Cardiac fibroblast (primary cell): ENCODE measurements at places on chromosomes 4 and X.

GRCh38 chr4:145956288-145956890, 17.8 kb upstream of the ZNF827 start:
- peak; percentile 51 for DNase-seq

DNA sequence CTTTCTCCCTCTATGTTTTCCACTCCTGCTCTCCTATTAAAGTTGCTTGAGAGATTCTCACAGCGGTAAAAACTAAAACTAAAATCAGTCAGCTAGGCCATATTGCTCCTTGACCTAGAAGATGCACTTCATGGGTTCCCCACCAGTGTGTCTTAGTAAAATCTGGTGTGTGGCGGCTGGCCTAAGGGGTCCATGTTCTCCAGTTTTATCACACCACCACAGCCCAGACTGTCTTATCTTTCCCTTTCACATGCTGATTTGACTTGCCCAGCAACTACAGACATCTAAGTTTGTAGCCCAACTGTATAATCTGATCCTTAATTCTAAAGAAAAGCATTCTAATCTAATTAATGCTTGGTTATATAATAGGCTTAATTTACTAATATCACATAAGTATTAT, 68.0 kb downstream of the ATP8A1 start:
- no peak for DNase-seq

DNA sequence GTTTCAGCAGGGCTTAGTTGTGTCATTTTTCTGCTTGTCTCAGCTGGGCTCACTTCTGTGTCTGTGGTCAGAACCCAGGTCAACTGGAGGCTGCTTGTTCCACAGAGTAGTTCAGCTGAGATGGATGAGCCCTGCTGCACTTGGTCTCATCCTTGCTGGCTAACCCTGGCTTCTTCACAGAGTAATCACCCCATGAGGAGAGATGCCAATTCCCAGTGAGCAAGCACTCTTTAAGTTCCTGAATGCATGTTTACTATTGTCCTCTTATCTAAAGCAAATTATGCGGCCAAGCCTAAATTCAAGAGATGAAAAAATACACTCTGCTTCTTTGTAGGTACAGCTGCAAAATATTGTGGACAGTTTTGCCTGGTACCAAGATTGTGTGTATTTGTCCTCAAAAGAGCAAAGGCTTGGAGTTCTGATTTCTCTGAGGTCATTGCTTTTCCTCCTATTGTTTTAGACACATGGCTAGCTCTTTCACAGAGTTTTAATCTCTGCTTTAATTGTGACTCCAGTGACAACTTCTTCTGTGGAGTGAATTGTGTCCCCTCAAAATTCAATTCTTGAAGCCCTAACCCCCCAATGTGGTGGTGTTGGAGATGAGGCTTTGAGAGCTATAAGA, 236.6 kb upstream of the ANKRD50 start:
- peak; percentile 76 for DNase-seq

GRCh38 chr4:139904406-139904805, 238.8 kb downstream of the MGST2 start:
- DNase-seq: no peak

GRCh38 chrX:65601530-65602220, 65.8 kb upstream of the MSN start:
- DNase-seq: peak; percentile 95

GRCh38 chrX:16524316-16524715, 125.6 kb upstream of the S100G start:
- no peak for DNase-seq

DNA sequence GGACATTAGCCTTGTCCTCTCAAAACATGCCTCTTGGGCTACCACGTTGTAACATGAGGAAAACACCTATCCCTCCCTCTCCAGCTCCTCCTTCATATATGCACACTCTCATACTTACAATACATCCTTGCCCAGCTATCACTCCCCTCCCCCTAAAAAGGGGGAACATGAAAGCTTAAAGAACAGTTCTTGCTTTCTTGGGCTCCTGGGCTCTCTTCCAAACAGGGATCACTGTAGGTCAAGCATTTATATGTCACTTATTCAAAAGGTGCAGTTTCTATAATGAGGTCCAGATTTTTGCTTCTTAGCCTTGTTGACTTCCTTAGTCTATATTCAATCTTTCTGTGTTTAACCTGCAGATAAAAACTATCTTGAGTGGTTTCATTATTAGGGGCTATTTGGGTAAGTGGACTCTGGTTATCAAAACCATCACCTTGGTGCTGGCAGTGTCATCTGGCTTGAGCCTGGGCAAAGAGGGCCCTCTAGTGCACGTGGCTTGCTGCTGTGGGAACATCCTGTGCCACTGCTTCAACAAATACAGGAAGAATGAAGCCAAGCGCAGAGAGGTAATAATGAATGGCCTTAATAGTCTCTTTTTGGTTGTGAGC, 119.4 kb downstream of the AKAP4 start:
- DNase-seq: peak; percentile 45

- no peak for DNase-seq
Measured at GRCh38 chr4:123217664-123218063, 178.9 kb upstream of the SPRY1 start.

- no peak for DNase-seq
Measured at GRCh38 chrX:12229986-12230385, 91.7 kb downstream of the FRMPD4 start.

DNA sequence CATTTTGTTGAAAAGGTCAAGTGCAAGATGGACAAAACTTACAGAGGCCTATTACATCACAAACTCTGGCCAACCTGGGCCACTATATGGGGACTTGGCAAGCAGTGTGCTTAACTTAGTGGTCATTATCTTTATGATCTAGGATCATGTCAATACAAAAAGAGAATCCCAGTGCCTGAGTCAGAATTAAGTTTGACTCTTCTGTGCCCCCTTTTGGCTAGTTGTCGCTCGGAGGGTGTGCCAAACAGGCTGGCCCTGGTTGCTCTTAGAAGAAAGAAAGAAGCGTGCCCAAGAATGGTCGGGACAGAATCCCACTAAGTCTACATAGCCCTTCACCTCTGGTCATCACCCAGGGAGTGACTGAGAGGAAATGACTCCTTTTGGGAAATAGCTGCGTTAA, 100.1 kb downstream of the EIF4E start:
- peak; percentile 8 for DNase-seq

DNA sequence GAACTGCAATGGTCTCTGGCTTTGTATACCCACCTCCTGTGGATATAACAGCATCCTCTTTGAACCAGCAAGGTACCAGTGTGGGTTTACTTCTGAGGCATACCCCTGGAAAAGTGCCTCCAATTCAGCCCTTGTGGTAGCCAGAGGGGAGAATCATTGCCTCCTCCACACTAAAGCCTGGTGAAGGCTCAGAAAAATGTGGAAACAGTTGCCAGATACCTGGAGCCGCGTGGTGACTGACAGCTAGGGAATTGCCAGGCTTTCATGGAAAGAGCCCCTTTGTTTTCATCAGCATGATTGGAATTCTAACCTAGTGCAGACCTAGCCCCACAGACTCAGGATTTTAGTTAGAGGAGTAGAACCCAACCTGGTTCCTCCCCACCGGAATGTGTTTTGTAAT, 168.6 kb upstream of the KLF3 start:
- DNase-seq: no peak

- DNase-seq: peak; percentile 45
Measured at GRCh38 chr4:54499308-54500074, 158.3 kb upstream of the KIT start.

- DNase-seq: no peak
Measured at GRCh38 chr4:74235135-74235534, 73.1 kb upstream of the EPGN start.

DNA sequence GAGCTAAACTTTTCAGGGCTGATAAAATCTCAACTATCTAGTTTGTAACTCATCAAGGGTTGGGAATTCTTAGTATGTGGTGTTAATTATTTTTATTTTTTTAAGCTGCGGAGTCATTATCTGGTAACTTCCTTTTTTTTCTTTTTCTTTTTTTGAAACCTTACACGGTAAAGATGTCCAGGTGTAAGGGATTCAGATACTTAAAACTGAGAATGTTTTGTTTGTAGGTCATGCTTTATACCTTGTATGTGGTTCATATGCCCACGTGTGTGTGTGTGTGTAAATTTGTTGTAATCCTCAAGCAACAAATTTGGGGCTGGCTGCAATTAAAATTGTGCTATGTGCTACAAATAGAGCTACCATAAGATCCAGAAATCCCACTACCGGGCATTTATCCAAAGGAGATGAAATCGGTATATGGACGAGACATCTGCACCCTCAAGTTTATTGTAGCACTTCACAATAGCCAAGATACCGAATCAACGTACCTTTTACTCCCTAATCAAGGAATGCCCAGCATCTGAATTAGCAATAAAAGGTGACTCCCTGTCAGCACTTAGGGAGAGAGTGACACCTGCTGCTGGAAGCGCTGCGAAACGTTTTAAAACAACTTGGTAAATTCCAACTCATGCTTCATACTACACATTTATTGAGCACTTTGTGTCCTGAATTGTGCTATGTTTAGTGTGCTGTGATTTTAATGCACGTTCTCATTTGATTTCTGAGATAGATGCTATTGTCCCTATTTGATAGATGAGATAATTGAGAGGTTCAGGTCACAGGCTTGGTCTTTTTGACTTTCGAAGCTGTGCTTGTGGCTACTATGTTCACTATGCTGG, 16.1 kb downstream of the MSMO1 start:
- DNase-seq: no peak

GRCh38 chr4:128512767-128513322, 225.2 kb upstream of the PGRMC2 start:
- peak; percentile 24 for DNase-seq

- DNase-seq: no peak
Measured at GRCh38 chr4:15065516-15065915, 63.2 kb downstream of the CPEB2 start.

GRCh38 chr4:153528705-153529485, 62.7 kb downstream of the TMEM131L start:
- no peak for DNase-seq

GRCh38 chrX:74421036-74421739, at the start of gene SLC16A2:
Gene SLC16A2 (plus strand): TSS chrX:74421493. CDS start chrX:74421638, 145 bp downstream.
- DNase-seq: peak; percentile 72

GRCh38 chrX:150463566-150463965, 100.4 kb downstream of the MAMLD1 start:
- no peak for DNase-seq
